ENCODE measurements at places on chromosomes 16 and 17. TPM values are rescaled to one million over a fixed set of nuclear protein-coding genes. Genes with fewer than 3 reads are reported as not detected.

- no peak for DNase-seq
Measured at GRCh38 chr17:74274060-74274708, at the start of gene DNAI2. Gene DNAI2, plus strand, starts transcription at chr17:74274234. Its CDS starts 7,584 bp downstream, at chr17:74281818.

GRCh38 chr17:65852911-65853310 lies 291.5 kb upstream of the AXIN2 start:
- DNase-seq = no peak

The ASGR1 gene
- total RNA-seq = 18.8 TPM

- no peak for DNase-seq
Measured at GRCh38 chr17:31357091-31357490, 34.4 kb upstream of the RAB11FIP4 start.

- DNase-seq = peak; percentile 88
Measured at GRCh38 chr16:30775392-30776188, 11.4 kb downstream of the ZNF629 start.

DNA sequence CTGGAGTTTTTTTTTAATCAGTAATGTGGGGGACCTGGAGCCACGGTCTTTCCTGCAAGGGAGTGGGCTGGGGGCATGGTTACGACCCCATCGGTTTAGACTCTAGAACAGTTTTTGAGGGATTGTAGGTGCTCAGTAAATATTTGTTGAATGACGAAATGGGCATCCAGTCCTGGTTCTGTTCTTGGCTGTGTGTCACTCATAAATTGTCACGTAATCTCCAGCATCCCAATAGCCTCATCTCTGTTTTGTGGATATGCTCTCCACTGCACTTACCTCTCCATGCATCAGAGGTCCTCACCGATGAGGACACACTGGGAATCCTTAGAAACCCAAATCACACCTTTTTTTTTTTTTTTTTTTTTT lies 497 bp upstream of the SLC38A7 start:
- no peak for DNase-seq

DNA sequence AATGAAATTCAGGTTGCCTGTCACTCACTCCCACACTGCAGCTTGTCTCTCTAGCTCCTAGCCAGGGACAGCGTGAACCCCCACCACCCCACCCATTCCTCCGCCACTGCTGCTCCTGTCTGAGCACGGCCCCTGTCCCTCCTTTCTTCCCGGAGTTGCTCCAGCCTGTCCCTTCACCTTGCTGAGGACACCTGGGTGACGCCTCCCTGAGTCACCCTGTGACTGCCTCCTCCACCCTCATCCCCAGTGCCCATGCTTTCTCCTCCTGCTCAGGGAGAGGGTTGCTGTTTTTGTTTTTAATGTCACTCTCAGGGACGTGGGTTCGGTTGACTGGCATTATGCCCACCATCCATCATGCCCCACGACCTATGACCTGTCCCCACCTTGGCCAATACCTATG lies 25.8 kb upstream of the NAT9 start:
- DNase-seq = no peak

DNA sequence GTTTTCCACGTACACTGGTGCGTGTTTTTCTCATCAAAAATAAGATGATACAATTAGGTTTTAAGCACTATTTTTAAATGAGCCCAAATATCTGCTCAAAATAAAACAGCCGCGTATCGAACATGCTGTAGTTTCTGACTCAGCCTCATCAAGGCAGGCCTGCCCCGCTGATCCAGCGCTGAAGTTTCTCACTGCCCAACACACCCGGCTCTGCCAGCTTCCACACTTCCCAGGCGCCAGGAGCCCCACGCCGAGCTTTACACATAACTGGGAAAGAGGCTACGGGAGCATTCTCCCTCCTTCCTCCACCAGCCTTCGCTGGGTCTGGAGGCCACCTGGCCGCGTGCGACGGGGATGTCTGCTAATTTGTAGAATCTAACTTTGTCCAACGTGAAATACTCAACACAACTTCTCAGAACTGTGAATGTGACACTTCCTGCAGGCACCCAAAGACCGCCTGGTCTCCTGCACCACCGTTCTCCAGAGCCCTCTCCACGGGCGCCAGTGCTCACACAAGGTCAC lies 42.1 kb downstream of the MAP1LC3B start:
- DNase-seq = no peak

The LITAF gene
- total RNA-seq = 8.2 TPM

The GJD3 gene
- total RNA-seq = not detected

The TBC1D3 gene
- total RNA-seq = not detected

DNA sequence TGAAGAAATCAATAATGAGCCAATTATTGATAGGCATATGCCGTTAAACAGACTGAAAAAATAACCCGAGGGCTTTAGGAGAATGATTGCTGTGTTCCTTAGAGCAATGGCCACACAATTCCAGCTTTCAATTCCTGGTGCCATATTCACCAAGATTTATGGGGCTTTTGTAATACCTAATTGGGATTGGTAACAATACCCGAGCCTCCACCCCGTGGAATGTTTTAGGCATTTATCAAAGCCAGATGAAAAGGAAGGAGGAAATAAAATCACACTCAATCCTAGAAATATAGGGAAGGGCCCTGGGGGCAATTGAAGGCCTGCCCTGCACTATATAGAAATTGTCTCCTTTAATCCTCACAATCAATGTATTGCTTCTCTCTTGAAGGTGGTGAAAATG lies 42.1 kb upstream of the MLYCD start:
- DNase-seq = no peak

- no peak for DNase-seq
Measured at GRCh38 chr17:50594128-50594823, 33.8 kb downstream of the CACNA1G start.

GRCh38 chr16:86205521-86206245 lies 304.6 kb upstream of the FOXF1 start:
- no peak for DNase-seq

DNA sequence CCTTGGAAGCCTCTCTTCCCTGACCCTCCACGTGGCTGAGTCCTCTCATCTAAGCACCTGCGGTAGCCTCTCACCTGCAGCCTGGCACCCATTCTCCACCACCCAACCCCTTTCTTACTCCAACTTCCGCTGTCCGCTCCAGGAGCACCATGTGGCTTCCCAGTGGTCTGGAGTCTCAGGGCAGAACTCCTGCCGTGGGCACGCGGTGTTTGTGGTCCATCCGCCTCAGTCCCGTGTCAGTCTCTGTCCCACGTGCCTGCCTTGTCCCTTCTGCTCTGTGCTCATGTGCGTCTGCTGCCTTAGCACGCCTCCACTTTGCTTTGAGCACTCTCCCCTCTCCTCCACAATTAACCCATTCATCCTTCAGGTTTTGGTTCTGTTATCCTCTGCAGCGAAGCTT lies 49.7 kb downstream of the KATNIP start:
- DNase-seq = no peak

The CHST4 gene
- total RNA-seq = not detected

DNA sequence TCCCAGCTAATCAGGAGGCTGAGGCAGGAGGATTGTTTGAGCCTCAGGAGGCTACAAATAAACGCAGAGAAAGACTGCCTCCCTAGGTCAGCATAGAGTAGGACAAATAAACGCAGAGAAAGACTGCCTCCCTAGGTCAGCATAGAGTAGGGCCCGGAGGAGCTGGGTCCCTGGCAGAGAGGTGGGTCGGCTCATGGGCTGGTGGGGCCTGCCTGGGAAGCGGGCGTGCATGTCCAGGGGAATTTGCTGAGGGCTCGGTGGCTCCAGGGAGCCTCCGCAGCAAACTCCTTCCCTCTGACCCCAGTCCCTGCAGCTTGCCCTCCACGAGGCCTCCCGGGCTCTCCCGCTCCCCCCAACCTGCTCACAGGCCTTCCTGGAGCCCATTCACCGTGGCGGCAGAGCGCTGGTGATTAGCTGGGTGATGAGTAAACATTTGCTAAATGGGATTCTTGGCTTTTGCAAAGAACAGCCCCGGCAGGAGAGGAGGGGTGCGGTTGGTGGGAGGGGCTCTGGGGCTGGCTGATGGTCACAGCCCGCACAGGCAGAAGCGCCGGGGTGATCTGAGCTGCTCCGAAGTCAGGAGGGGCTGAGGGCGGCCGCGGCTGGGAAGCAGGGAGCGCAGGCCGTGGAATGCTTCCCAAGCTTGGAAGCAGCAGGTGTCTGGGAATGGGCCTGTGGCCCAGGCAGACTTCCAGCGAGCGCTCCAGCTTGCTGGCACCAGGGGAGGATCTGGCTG lies 93.1 kb downstream of the RTN4RL1 start:
- DNase-seq = no peak

GRCh38 chr16:8863594-8864424 lies 5.0 kb downstream of the CARHSP1 start:
- peak; percentile 56 for DNase-seq

DNA sequence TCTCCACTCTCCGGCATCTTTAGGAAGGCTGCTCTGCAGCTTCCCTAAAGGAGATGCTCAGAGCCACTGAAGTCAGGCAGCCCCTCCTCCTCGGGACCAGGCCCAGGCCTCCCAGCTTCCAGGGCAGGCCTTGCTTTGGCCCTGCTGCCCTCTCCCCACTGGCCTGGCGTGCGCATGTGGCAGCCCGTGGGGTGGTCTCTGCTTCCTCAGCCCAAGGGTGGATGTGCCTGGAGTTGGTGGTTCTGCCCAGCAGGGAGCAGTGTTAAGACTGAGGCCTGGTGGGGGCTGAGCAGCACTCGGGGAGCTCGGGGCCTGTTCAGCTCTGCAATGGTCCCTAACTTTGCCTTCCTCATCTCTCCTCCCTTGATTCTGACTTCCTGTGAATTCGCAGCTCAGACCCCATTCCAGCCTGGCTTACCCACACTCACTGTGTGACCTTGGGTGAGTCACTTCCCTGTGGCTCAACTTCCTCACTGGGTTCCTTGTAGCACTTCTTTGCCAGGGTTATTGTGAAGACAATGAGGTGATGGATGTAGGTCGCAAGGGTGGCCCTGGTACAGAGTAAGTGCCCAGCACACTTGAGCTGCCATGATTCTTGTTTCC lies 63.2 kb downstream of the NKD1 start:
- no peak for DNase-seq

The MYL11 gene
- total RNA-seq = not detected

- no peak for DNase-seq
Measured at GRCh38 chr17:1089915-1090314, 89.9 kb downstream of the ABR start.

DNA sequence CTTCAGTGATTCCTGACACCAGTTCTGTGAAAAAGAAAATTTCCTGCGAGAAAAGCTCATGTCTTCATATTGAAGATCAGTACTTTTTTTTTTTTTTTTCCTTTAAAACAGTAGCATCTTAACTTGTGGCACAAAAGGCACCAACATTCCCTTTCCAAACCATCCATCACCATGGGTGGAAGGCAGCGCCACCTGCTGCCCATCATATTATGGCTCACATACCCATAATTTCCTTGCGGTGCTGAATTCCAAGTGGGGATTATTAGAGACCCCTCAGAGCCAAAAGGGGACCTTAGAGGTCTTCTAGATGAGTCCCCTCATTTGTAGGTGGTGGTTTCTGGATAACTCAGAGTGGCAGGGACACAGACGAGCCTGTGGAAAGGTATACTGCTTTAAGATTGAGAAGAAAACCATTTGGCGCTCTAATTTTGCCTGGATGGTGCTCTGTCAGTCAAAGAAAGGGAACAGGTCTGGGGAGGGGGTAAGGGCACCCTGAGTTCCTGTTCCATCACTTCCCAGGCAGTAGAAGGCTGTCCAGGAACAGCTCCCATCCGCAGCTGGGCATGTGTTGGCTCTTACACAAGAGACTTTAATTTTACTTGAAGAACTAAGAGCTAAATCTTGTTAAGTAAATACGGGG lies 7.9 kb upstream of the SOST start:
- DNase-seq = no peak

- no peak for DNase-seq
Measured at GRCh38 chr16:9395958-9396359, 304.5 kb downstream of the HAPSTR1 start.

DNA sequence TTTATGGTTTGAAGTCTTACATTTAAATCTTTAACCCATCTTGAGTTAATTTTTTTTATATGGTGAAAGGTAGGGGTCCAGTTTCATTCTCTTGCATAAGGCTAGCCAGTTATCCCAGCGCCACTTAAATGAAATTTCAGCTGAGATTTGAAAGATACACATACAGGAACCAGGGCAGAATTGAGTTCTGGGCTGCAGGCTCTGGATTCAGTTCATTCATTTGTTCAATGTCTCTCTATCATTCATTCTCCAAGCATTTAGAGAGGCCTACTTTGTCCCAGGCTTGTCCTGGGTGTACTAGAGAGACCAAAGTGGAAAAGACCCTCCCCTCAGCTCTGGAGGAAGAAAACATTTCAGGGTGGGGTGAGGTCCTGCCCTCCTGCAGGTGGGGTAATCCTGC lies 577 bp upstream of the TRIM72 start:
- DNase-seq = no peak

- no peak for DNase-seq
Measured at GRCh38 chr17:17624741-17625140, 33.2 kb upstream of the PEMT start.

- DNase-seq = no peak
Measured at GRCh38 chr17:68957944-68958343, 2.8 kb upstream of the ABCA8 start.

DNA sequence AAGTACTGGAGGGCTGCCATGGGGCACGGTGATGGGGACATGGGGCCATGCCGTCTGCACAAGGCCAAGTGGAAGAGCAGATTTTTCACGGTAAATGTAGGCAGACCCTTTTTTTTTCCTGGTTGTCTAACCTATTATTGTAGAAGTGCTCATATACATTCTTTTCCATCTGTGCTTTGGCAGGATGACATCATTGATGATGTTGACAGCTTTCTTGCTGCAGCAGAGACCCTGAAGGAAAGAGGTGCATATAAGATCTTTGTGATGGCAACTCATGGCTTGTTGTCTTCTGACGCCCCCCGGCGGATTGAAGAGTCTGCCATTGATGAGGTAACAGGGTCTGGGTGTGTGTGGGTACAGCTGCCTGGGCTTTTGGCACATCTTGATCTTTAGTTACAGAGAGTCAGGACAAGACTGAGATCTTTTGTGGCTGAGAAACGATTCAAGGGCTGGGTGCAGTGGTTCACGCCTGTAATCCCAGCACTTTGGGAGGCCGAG lies 23.3 kb upstream of the SLC5A10 start:
- DNase-seq = no peak

- no peak for DNase-seq
Measured at GRCh38 chr16:76729525-76729924, 452.3 kb downstream of the CNTNAP4 start.

DNA sequence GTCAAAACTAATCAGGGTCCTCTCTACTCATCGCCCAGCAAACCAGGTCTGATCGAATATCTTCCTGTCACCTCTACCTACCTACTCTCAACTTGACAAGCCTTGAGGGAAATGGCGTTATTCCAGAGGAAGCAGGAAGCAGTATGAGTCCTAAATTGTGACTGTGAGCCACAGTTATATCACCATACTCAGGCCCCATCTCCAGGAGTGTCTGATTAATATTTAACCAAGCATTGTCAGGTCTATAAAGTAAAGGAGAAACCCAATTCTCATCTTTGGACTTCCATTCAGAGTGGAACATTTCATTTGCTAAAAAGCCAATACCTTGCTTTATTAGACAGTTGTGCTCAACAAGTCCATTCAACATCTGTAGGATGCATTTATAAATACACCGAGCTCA lies 17.8 kb upstream of the CLEC3A start:
- no peak for DNase-seq

DNA sequence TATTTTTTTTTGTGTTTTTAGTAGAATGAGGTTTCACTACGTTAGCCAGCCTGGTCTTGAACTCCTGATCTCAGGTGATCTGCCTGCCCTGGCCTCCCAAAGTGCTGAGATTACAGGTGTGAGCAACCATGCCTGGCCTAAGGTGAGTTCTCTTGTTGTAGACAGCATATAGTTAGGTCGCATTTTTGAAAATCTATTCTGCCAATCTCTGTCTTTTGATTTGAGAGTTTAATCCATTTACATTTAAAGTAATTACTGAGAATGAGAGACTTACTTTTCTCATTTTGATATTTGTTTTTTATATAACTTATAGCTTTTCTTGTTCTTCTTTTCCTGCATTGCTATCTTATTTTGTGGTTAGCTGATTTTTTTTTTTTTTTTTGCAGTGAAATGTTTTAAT lies 6.3 kb upstream of the PRKCB start:
- DNase-seq = no peak

The HOXB8 gene
- not detected for total RNA-seq

Data from frontal cortex (tissue), 4 donors.